Muscle of leg (tissue), 16 donors: ENCODE measurements at places on chromosomes 16 and 17. TPM values are rescaled to one million over a fixed set of nuclear protein-coding genes. Genes with fewer than 3 reads are reported as not detected.

DNA sequence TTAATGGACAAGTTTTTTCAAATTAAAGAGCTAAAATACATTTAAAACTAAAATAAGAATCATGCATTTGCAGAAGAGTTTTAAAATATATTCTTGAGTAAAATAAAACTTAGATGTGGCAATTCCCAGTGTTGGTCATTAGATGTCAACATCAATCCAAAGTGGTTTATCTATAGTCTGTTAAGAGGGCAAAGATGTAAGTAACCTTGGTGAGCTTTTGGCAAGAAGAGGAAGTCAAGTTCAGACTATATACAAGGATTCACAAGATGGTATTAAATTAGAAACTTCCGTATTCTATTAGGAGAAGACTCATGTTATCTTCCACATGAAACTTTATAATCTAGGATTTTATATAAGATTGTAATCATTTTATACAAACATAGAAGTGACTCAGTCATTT, 73.1 kb downstream of the CEP95 start:
- DNase-seq = no peak
- peaks cover 20% of the 10 kb centered on the region for H3K36me3 ChIP-seq
- H3K4me1 ChIP-seq = no peaks in the 10 kb centered on the region

DNA sequence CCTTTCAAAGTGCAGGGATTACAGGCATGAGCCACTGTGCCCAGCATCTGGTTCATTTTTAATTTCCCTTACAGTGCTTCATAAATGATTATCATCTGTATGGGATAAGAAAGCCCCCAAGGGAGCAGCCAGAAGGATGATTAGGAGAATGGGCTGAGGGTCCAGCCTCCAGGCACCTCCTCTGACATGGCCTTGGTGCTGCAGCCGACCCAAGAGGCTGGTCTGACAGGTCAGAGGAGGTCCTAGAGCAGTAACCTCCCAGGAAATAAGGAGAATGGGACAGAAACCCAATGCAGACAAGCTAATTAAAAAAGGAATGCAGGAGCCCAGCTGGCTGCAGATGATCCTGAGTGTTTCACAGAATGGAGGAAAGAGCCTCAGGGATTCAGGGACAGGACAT, 29.0 kb downstream of the MRC2 start:
- no peak overlapping the region for H3K4me3 ChIP-seq
- no peak overlapping the region for H3K27ac ChIP-seq
- no peak for DNase-seq

DNA sequence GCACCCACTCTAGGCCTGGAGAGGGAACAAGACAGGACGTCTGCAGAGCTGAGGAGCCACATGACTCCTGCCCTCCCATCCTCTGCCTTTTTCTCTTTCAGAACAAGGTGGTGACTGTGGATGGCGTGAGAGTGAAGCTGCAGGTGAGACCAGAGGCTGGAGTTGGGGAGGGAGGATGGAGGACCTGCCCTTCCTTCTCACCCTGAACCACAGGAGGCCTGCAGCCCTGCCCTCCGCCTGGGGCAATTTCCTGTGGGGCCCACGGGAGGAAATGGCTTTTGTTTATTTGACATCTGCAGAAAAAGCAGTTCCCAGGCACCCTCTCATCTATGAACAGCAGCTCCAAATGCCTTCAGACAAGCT, 5.1 kb downstream of the RAB37 start:
- no peak for DNase-seq
- peaks cover 51% of the 10 kb centered on the region for H3K27me3 ChIP-seq
- H3K4me3 ChIP-seq = no peak overlapping the region
- no peak overlapping the region for H3K27ac ChIP-seq

- H3K36me3 ChIP-seq = peaks cover 9% of the 10 kb centered on the region
- H3K4me3 ChIP-seq = no peak overlapping the region
- H3K4me1 ChIP-seq = no peaks in the 10 kb centered on the region
- H3K27ac ChIP-seq = no peak overlapping the region
- DNase-seq = no peak
Observed at GRCh38 chr17:50088952-50089825, 6.0 kb upstream of the PDK2 start.

- H3K36me3 ChIP-seq = no peaks in the 10 kb centered on the region
- H3K27ac ChIP-seq = no peak overlapping the region
- DNase-seq = no peak
- H3K27me3 ChIP-seq = peaks cover 18% of the 10 kb centered on the region
- H3K4me1 ChIP-seq = no peaks in the 10 kb centered on the region
- H3K4me3 ChIP-seq = no peak overlapping the region
Observed at GRCh38 chr16:75193730-75194444, 13.1 kb downstream of the CTRB2 start.

- H3K27me3 ChIP-seq = no peaks in the 10 kb centered on the region
- H3K27ac ChIP-seq = no peak overlapping the region
- no peaks in the 10 kb centered on the region for H3K36me3 ChIP-seq
Observed at GRCh38 chr17:11308531-11308930, 67.5 kb downstream of the SHISA6 start.

DNA sequence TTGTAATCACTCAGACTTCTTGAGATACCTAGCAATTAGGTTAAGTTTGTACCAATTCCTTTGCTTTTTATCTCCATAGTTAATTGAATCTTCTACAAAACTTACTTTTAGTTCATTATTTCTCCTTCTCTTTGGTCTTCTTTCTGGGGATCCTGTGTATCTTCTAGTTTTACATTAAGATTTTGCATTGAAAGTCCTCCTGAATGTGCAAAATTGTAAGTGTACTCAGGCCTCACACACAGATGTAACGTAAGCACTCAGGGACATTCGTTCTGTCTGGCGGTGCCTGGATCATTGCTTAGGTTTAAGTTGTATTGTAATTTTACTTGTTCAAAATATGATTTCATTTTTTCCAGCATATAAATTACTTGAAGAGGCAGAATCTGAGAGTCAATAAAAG, 222.6 kb upstream of the CPHXL start:
- H3K4me3 ChIP-seq = no peak overlapping the region
- no peak for DNase-seq
- H3K27me3 ChIP-seq = no peaks in the 10 kb centered on the region
- no peaks in the 10 kb centered on the region for H3K4me1 ChIP-seq
- H3K36me3 ChIP-seq = no peaks in the 10 kb centered on the region
- no peak overlapping the region for H3K27ac ChIP-seq

- H3K36me3 ChIP-seq = no peaks in the 10 kb centered on the region
- H3K4me3 ChIP-seq = no peak overlapping the region
- no peak overlapping the region for H3K27ac ChIP-seq
- no peaks in the 10 kb centered on the region for H3K4me1 ChIP-seq
- no peaks in the 10 kb centered on the region for H3K27me3 ChIP-seq
- DNase-seq = no peak
Observed at GRCh38 chr16:11416228-11417001, 71.2 kb downstream of the RMI2 start.

DNA sequence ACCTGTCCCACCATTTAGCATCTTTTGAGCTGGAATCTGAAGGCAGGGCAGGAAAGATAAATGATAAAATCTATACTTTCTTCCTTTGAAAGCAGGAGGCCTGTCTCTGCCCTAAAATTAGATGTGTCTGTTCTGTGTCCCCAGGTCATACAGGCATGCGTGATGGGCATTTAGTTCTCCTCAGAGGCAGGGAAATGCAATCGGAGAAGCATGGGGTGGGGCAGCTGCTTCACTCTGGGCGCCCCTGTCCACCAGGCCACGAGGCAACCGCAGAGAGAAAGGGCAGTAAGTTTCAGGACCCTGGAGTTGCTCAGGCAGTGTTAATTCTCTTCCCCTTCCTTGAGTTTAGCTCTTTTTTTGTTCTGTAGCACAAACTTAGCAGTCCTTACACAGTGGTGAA, 25.1 kb downstream of the CLUAP1 start:
- no peak overlapping the region for H3K4me3 ChIP-seq
- H3K36me3 ChIP-seq = peaks cover 64% of the 10 kb centered on the region
- no peak for DNase-seq

- no peaks in the 10 kb centered on the region for H3K36me3 ChIP-seq
- H3K4me1 ChIP-seq = no peaks in the 10 kb centered on the region
- no peak overlapping the region for H3K27ac ChIP-seq
- no peak overlapping the region for H3K4me3 ChIP-seq
Observed at GRCh38 chr16:47944589-47944988, 211.2 kb downstream of the ABCC12 start.

GRCh38 chr16:68951991-68952877, 108.9 kb downstream of the TANGO6 start:
- H3K4me3 ChIP-seq = no peak overlapping the region
- DNase-seq = no peak
- H3K36me3 ChIP-seq = no peaks in the 10 kb centered on the region
- no peaks in the 10 kb centered on the region for H3K27me3 ChIP-seq

DNA sequence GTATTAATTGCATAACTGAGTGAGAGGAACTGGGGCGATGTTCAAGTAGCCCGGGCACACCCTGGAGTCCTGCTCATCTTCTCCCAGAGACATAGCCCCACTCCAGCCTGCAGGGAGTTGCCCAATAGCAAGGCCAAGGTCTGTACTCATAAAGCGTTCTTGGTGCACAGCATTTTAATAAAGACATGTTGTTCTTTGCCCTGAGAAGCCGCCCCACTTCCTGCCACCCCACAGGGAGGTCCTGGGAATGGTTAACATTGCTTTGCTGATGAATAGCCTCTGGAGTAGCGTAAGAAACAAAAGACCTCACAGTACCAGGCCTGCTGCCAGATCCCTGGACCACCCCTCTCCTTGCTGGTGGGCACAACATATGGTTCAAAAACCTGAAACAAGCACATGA, 21.6 kb upstream of the CDH1 start:
- H3K36me3 ChIP-seq = no peaks in the 10 kb centered on the region
- no peak overlapping the region for H3K4me3 ChIP-seq
- no peak overlapping the region for H3K27ac ChIP-seq
- no peak for DNase-seq
- H3K27me3 ChIP-seq = peaks cover 4% of the 10 kb centered on the region

C16orf92 gene
- total RNA-seq = not detected

SPNS2 gene
- total RNA-seq = 5.0 TPM

TEX19 gene
- 0.09 TPM for total RNA-seq
